ENCODE measurements at places on chromosomes 6 and 20.

- no peak for DNase-seq
Observed at GRCh38 chr20:21583486-21584168, 69.8 kb upstream of the NKX2-2 start.

DNA sequence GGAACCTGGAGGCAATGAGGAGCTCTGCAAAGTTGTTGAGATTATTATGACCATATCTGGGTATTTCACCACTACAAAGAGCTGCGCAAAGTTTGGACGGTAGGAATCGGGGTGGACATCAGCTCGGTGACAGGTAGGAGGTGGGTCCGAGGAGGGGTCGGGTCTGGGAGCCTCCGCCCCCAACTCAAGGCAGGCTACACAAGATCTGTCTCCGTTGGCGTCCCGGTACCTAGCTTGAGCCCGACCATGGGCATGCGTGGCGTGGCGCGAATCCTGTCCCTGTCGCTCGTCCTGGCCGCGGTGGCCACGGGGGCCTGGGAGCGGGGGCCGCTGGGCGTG is 40.2 kb upstream of the ZNFX1 start:
- DNase-seq, result no peak

DNA sequence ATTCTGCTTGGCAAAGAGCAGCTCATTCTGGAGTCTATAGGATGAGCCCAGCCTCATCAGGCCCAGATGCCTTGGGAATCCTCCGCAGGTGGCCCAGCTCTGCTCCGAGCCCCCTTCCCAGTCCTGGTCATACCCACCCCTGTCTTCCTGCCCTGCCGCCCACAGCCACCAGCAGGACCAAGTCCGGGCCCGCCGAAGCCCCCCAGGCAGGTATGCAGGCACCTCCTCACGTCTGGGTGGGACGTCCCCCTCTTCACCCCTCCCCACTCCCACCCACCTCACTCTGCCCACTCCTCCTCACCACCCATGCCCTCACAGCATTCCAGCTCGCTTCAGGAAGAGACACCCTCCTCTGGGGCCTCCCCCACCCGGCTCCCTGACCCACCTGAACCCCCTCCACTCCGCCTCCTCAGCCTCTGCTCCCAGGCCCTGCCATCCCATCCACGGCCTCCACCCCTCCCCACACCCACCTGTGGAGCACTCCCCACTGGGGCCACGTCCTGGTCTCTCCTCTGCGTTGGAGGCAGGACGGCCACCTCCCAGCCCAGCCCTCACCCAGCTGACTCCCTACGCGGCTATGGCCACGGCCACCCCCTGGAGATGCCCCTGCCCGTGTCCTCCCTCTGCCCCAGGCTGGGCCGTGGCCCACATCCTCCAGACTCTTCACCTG is 43.4 kb downstream of the KCNQ2 start:
- no peak for DNase-seq

DNA sequence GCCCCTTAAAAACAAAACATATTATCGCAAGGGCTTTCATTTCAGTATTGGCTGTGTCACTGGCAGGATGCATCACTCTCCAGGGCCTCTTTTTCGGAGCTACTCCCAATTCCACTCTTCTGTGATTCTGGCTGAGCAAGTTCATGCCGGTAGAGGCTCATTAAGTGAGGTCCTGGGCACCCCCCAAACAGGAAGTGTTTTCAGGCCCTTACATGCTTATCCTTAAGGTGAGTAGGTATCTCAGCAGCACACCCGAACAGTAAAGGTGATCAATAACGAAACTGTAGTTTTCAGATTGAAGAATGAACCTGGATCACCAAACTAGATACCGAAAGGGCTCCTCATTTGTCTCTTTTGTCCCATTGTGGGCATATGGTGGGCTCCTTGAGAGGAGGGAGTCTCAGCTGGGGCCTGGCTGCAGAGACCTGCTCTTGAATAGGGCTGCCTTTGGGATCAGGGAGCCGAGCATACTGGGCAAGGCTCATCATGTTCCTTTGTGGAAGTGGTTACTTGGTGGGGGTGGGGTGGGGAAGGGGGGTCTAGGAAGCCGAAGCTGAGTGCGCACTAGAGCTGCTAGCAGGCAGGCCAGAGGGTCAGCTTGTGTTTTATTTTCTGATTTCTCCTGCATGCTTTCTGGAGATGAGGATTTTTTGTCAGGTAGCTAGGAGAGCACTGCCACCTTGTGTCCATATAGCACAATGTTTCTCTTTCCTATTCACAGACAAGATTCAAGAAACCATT is 65.2 kb downstream of the CDS2 start:
- peak; percentile 49 for DNase-seq

- peak; percentile 56 for DNase-seq
Observed at GRCh38 chr6:106083618-106084017, 2.5 kb upstream of the PRDM1 start.

- no peak for DNase-seq
Observed at GRCh38 chr6:77466451-77467437, 3.5 kb upstream of the HTR1B start.

GRCh38 chr6:87282743-87283142 is 39.6 kb upstream of the SMIM8 start:
- no peak for DNase-seq

GRCh38 chr20:16212790-16213189 is 360.5 kb downstream of the KIF16B start:
- DNase-seq, result no peak

GRCh38 chr6:29925727-29926412 is 16.5 kb upstream of the HLA-A start:
- DNase-seq, result no peak

DNA sequence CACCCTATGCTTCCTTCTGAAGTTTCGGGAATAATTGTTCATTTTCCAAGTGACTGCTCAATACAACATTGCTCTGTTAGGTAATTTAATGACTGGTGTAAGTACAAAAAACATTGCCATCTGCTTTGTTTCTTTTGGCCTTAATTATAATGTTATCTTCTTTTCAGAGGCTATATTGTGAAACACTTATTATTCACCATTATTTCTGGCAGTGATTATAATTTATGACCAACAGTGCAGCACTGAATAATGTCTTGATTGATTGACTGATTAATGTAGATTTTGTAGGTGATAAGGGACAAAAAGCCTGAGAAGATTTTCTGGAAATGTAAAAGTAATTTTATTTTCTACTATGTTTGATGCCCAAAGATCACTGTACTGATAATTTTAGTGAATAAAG is 377.7 kb downstream of the PLCB1 start:
- no peak for DNase-seq

- no peak for DNase-seq
Observed at GRCh38 chr6:140009286-140009685, 634.8 kb upstream of the CITED2 start.

DNA sequence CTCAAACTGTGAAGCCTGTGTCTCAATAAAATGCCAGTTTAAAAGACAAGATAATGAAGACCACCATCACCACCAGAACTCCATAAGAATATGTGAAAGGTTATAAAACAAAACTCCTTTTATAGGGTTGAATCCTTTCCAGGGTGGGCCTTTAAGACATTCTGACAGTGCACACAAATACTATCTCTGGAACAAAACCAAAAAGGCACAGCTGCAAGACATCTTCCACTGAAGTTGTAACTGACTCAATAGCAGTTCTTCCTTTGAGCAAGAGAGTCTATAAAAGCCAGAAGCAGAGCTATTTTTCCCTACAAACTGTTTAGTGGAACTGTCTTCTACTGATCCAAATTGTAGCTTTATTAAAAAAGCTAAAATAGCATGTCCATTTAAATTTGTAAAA is 81.6 kb downstream of the EPB41L2 start:
- no peak for DNase-seq

- no peak for DNase-seq
Observed at GRCh38 chr6:165968408-165968807, 199.2 kb downstream of the TBXT start.

- no peak for DNase-seq
Observed at GRCh38 chr6:89122625-89123024, 4.8 kb upstream of the SRSF12 start.

Measured in activated CD4-positive, alpha-beta memory T cell treated with anti-CD3 and anti-CD28 coated beads for 36 hours (primary cell).